Mucosa of descending colon (tissue), 3 donors: ENCODE measurements at places on chromosomes 4 and X. TPM values are rescaled to one million over a fixed set of nuclear protein-coding genes. Genes with fewer than 3 reads are reported as not detected.

Gene DUSP9
- not detected for total RNA-seq

DNA sequence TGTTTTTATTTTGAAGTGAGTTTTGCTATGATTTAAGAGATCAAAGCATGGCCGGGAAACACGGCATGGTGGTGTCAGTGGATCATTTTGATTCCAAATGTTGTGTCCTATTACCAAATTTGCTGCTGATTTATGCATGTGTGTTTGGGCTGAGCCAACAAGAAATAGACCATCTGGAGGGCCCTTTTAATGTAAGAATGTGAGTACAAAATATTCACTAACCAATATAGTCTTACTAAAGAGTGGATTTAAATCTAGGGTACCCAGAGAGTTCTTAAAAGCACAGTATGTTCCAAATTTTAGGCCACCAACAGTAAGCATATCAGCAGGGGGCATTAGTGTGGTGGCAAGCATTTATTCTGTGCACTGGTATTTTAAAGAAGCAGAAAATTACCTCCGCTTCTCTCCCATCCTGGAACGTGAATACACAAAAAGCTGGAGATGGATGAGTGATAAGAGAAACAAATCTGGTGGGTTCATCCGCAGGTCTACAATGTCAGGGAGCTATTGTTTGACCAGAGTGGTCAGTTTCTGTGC is 444.4 kb upstream of the IGFBP7 start:
- no peak for DNase-seq

DNA sequence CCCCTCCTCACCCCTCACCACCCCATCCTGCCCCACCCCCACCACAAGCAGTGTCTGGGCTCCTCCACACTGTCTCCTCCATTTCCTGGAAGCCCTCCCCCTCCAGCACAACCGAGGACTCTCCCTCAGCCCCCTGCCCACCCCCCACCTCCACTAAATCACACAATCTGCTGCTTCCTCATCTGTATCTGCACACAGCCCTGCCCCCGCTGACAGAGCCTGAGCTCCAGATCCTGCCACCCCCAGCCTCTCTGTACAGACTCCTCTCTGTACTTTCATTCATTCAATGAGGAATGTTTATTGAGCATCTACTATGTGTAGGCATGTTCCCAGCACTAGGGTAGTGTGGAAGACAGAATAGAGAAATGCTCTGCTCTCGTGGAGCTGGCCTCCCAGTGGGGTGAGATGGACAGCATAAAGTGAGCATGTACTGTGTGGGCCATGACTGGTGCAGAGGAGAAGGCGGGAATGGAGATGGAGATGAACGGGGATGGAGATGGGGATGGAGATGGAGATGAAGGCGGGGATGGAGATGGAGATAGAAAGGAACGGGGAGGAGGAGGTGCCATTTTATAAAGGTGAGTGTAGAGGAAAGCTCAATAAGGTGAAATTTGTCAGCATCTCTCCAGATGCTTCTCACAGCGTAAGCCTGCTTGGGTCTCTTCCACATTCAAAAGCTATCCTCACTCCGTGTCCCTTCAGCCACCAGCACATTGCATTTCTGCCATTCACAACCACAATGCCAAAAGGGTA is 2.5 kb upstream of the PPP2R2C start:
- no peak for DNase-seq

DNA sequence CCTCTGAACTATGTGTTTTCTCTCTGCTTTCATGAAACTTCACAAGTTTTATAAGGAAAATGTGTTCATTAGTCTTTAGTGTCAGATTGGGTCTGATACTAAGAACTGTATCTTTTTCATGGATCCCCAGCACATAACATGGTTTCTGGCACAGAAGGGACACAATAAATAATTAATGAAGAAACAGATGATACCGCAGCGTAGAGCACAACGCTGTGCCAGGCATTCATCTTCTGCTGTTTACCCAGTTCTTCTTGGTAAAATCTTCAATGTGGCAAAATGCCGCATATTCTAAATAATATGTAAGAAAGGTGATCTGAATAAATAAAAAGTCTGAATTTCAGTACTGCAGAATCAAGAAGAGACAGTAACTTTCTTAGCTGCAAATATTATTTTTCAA is 12.3 kb downstream of the SCARB2 start:
- DNase-seq, result no peak

Gene NPY2R
- total RNA-seq, result 0.51 TPM

- no peak for DNase-seq
Measured at GRCh38 chrX:133908223-133908955, 77.0 kb downstream of the GPC3 start.

DNA sequence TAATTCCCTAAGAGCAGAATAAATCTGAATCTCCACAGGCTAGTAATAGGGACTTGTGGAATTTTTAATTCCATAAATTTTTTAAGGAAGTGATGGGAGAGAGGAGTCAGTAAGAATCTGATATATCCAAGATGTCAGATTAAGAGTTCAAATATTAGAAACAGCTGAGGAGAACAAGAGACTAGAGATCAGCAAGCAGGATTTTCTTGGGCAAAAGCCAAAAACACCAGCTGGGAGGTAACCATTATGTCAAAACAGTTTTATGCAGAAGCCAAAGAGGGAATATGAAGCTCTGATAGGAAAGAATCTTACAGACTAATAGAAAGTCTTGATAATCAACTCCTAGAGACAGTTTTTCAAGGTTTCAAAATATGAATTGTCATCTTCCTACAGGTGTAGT is 72.2 kb upstream of the RBPJ start:
- DNase-seq, result peak; percentile 63
